SW 1271 (cell line): ENCODE measurements at places on chromosomes 4 and X.

DNA sequence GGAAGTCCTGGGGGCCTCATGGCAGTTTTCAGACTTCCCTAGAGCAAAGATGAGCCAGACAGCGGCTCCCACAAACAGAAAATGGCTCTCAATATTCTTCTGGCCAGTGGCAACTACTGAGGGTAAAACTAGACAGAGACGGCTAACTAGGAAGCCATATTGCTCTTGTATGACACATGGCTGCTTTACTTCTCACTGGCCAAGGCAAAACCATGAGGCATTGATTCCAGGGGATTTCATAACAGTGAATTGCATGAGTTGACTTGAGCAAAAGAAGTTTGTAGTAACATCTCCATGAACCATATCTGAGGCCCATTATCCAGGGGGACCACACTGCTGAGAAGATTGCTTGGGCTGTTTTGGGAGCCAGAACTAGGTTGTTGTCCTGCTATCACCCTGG is 13.7 kb upstream of the TLR8 start:
- DNase-seq, result no peak

- DNase-seq, result no peak
Observed at GRCh38 chr4:167415461-167415860, 181.2 kb upstream of the SPOCK3 start.

DNA sequence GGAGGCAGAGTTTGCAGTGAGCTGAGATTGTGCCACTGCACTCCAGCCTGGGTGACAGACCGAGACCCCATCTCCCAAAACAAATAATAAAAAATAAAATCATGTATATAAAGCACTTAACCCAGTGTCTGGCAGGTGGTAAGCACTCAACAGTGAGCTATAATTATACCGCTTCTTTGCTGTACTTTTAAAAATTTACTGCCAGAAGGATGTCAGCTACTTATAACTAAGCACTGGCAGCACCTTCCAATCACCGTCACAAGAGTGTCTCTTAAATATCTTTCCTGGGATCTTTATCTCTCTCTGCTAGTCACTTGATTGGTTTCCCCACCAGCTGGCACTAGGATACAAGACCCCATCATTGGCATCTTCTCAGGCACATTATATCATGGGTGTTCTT is 53.9 kb upstream of the DAPP1 start:
- DNase-seq, result no peak

DNA sequence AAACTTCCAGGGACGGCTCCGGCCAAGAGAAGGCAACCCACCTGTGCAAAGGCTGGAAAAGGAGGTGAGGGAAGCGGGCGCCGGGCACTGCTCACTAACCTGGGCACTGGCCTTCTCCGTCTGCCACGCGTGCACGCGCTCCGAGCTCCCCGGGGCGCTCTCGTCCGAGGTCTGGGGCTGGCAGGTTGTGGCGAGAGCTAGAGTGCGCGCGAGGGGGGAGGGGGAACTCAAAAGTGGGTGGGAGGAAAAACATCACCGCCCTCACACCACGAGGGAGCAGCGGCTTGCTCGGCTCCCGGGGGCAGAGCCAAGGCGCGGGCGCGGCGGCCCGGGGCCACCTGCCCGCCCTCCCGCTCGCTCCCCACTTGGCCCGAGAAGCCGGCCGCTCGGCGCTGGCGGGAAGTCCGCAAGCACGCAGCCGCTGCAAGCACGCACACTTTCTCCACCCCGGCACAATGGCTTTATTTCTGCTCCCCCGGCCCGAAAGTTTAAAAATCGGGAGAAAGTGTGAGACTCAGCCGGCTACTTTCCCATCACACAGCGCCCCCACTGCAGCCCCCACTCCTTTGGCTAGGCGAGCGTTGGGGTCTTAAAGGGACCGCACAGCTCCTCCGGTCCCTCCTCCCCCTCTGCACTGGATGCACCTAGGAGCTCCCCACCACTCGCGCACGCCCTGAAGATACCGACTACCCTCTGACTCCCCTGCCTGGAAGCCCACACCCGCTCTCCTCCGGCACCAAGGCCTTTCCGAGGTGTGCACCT is at the start of gene CHRDL1:
CHRDL1 (minus strand) TSS at position 173 of the 762 bp plus-strand sequence. CDS start 3,636 bp downstream, outside the sequence.
- no peak for DNase-seq

- no peak for DNase-seq
Observed at GRCh38 chr4:20576861-20577260, 123.4 kb upstream of the PACRGL start.

- no peak for DNase-seq
Observed at GRCh38 chr4:111636961-111637585, 508.2 kb upstream of the FAM241A start.

DNA sequence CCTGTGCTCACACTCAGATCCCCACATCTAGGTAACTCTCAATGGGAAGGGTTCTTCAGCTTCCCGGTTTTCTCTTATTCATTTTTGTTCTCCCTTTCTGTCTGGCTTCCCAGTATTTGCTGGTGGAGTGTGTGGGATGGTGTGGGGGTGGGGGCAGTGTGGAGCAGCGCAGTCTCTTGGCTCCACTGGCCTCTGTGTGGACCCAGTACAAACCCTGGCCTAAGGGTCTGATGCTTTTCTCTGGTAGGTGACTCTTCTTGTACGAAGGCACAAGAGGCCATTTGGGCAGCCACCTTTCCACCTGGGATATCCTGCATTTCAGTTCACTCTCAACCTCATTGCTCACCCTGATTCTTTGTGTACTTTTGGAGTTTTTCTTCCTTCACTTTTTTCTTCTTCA is 71.3 kb downstream of the NBDY start:
- DNase-seq, result no peak

- DNase-seq, result no peak
Observed at GRCh38 chrX:140346729-140347128, 158.1 kb downstream of the SOX3 start.

- no peak for DNase-seq
Observed at GRCh38 chr4:140252141-140252741, 98.3 kb upstream of the MAML3 start.

DNA sequence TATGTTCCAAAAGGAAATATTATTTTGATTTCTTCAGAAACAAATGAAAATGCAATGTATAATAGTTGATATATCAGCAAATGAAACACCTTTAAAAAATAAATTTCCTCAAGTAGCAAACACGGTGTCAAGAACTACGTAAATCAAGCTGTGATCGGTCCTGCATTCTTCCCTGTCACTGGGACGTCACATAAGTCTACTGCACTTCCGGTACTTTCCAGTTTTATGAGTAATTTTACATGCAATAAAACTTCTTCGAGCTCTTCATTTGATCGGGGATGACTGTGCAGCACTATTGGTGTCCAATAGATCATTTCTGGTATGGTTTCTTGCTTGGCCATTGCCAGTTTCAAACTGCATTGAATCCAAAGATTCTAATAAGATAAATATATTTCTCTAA is 114.0 kb upstream of the VEGFC start:
- no peak for DNase-seq

GRCh38 chrX:37677243-37677642 is 8.3 kb upstream of the XK start:
- DNase-seq, result no peak

DNA sequence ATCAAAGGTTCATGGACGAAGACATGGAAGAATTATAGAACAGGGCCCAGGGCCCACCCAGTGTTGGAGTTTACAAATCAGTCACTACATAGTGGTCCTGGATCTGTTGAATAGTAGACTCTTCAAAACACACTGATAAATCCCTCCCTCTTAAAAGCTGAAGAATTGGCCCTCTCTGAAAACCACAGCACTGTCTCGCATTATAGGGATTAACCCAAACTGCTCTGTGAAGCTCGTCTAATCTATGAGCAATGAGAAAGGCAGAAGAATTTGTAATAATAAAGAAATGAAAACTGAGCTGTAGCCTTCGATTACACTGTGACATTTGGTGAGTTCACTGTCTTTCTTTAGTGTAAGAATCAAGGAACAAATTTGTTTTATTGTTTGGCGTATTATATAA is 92.5 kb upstream of the ZFP42 start:
- DNase-seq, result no peak

DNA sequence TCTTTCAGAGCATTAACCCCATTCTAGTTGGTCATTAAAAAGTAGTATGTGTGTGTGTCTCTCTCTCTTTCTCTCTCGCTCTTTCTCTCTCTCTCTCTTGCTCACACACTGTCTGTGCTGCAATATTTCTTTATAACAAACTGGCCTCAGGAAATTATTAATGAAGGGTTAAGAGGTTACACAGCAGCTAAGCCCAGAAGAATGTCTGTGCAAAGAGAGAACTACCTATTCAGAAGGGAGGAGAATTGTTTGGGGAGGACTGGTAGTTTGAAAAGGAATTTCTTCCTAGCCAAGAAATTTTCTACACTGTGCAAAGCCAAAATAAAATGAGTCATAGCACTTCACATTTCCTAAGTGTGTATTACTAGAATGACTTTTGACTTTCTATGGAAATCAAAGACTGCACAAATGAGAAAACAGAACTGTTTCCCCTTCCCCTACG is 22.2 kb downstream of the PDGFC start:
- peak; percentile 12 for DNase-seq

- no peak for DNase-seq
Observed at GRCh38 chr4:65120287-65120686, 550.0 kb downstream of the EPHA5 start.

- DNase-seq, result no peak
Observed at GRCh38 chr4:40540800-40541199, 88.9 kb downstream of the RBM47 start.

DNA sequence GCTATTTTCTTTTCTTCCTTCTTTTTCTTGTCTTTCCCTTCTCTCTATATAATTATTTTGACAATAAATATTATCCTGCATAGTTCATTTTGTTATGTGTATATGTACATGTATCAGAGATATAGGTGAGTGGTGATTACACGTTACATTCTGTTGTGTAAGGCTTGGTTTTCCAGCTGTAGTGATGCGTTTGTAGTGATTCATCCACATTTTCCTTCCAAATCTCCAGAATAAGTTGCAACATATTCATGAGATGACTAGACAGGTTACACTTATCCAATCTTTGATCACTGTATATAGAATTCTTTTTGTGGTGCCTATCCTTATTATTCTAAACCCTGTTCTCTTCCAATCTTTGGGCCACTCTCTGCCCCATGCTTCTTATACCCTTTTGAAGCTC is 540.2 kb downstream of the GBA3 start:
- DNase-seq, result no peak

- no peak for DNase-seq
Observed at GRCh38 chr4:155666344-155667221, at the start of gene GUCY1A1. TSS of gene GUCY1A1 (plus strand) at chr4:155666848. CDS start at chr4:155696868, 30,020 bp downstream.

DNA sequence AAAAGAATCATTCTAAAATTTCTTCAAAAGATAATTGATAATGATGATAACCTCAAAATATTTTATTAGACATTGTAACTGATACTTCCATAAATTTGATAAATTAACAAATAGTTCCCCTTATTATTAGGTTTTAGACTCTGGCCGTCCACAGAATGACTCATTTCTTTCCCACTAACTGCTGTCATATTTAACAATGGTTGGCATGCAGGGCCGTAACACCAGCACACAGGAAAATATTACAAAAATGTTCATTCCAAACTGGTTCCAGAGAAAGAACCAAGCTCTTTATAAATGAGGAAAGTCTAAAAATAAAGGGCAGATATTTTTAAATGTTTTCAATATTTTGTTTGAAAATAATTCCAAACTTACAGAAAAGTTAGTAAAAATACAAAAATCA is 28.2 kb downstream of the WDFY3 start:
- no peak for DNase-seq

DNA sequence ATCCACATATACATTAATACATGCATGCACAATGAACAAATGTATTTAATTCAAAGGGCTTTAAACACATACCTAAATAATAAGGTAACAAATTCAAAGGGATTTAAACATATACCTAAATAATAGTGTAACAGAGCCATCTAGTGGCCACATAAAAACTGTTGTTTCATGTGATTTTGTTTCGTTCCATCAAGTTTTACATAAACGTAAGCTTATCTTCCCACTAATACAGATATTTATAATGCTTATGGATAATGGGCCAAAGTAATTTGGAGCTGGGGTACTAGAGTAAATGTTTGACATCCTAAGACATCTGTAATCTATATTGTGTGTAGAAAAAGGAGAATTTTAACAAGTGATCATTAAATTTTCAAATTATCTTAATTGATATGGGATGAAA is 82.3 kb downstream of the PRSS12 start:
- peak; percentile 44 for DNase-seq

- no peak for DNase-seq
Observed at GRCh38 chr4:85370400-85371032, 104.4 kb upstream of the ARHGAP24 start.

- DNase-seq, result no peak
Observed at GRCh38 chrX:109889289-109890006, 113.5 kb upstream of the TMEM164 start.

DNA sequence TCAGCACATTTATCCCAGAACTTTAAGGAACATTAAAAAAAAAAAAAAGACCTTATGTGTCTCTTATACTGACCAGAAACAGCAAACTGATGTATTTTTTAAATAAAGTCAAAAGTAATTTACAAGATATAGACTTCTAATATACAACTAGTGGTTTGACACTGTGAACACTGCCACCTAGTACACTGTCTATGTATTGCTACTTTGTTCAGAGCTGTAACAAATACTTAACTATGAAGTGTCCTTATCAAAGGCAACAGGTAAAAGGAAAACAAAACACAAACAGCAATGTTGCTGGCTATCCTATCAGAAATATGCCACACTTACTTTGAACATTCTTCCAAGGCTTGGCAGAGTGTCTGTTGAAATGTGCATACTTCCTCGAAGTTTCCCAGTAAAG is 60.4 kb downstream of the CD40LG start:
- peak; percentile 1 for DNase-seq

- DNase-seq, result no peak
Observed at GRCh38 chr4:183289688-183290087, 30.4 kb downstream of the CLDN22 start.

- DNase-seq, result no peak
Observed at GRCh38 chrX:118495958-118496762, 545 bp downstream of the DOCK11 start.

DNA sequence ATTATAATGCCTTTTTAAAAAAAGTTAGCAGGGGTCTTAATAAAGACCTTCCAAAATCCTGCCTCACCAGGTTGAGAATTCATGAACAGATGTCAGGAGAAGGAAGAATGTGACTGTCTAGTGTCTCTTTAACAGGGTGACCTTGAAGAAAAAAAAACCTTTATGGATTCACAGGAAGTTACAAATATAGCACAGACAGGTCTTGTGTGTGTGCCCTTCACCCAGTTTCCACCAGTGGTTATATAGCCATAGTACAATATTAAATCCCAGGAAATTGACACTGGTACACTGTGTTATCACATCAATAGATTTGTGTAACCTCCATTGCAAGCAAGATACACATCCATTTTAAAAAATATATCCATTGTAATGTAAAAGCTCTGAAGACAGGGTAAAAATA is 43.7 kb downstream of the HADH start:
- no peak for DNase-seq

DNA sequence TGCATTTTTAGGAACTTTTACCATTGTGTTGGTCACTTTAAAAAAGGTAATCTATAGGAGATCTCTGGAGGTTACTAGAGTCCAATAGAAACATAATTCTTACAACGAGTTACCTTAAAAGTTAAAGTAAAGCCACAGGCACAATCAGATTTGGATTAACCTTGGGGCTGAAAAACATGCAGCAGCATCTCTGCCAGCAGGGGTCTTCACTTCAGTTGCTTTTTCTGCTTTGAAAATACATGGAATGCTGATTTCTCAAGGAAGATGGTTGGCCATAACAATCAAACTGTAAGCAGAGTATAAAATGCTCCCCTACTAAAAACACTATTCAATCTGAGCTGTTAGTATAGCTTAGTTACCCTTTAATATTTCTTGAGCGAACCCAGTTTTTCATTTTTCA is 1072.3 kb upstream of the PCDH10 start:
- no peak for DNase-seq

GRCh38 chr4:111494971-111495370 is 650.3 kb upstream of the FAM241A start:
- DNase-seq, result no peak
